CD4-positive, alpha-beta T cell (primary cell): ENCODE measurements at places on chromosomes 5 and 9. TPM values are rescaled to one million over a fixed set of nuclear protein-coding genes. Genes with fewer than 3 reads are reported as not detected.

Gene IFNA13
- total RNA-seq, result not detected

DNA sequence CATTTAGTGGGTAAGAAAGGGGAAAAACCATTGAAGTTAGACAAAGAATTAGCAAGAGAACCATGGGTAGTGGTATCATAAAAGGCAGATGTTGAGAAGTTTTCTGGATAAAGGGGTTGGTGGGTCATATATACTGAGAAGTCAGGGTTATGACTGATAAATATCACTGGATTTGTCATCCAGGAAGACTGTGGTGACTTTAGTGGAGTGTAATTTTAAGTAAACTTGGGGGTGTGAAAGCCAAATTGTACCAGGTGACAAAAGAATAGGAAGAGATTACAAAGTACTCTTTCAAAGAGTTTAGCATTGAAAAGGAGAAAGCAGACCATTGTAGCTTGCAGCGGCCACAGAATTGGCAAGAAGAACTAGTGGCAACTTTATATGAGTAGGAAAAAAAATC, 315.2 kb upstream of the DMAC1 start:
- H3K27me3 ChIP-seq, result no peaks in the 10 kb centered on the region
- H3K4me1 ChIP-seq, result no peaks in the 10 kb centered on the region
- H3K36me3 ChIP-seq, result no peaks in the 10 kb centered on the region
- no peak for DNase-seq

DNA sequence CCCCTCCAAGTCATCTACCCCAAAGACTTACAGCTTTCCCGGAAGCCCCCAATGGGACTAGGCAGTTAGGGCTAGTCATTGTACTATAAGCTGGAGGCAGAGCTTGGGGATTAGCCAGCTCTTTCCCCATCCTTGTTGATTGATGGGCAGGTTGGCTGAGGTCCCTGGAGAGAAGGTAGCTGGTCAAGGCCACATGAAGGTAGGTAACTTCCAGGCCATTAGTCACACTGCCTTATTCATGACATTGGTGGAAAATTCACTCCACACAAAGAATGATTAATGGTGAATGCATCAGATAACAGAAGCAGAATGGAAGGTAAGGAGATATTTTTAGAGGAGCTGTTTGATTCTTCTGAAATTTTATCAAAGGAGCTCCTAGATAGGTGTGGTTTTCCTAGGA, 49.5 kb upstream of the TGFBR1 start:
- H3K4me3 ChIP-seq, result no peak overlapping the region
- no peak for DNase-seq
- H3K27ac ChIP-seq, result no peak overlapping the region
- no peaks in the 10 kb centered on the region for H3K27me3 ChIP-seq

DNA sequence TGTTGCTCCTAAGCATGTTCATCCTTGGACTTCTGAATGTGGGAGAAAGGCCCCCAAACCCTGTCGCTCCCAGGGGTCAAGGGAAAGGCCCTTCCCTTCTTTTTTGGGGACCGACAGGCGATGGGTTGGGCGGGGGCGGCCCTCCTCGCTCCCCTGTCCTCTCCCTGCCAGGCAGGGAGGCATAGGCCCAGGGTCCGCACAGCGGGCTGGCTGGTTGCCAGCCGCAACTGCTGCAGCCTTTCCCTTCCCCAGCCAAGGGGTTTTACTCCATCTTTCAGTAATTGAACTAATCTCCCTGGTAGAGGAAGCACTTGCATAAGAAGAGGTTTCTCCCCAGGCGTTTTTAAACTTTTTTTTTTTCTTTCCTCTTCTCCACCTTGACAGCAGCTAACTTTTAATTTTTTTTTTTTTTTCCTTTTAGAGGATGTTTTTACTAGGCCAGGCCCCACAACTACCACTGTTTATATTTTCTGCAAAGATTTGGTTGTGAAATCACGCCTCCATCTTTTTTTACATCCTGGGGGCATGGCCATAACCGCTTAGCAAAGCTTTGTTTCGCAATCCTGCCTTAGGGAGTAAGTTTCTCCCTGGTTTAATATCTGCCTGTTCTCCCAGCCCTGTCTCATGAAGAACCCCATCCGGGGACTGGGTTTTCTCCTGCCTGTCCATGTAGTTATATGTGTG, 216.9 kb upstream of the ZNF608 start:
- H3K27me3 ChIP-seq, result no peaks in the 10 kb centered on the region
- no peak overlapping the region for H3K27ac ChIP-seq
- no peak overlapping the region for H3K4me3 ChIP-seq
- no peaks in the 10 kb centered on the region for H3K4me1 ChIP-seq

- peaks cover 11% of the 10 kb centered on the region for H3K4me1 ChIP-seq
- no peak overlapping the region for H3K4me3 ChIP-seq
- H3K36me3 ChIP-seq, result no peaks in the 10 kb centered on the region
- H3K27me3 ChIP-seq, result peaks cover 6% of the 10 kb centered on the region
- no peak for DNase-seq
Observed at GRCh38 chr5:113382731-113383130, 52.1 kb downstream of the TSSK1B start.

DNA sequence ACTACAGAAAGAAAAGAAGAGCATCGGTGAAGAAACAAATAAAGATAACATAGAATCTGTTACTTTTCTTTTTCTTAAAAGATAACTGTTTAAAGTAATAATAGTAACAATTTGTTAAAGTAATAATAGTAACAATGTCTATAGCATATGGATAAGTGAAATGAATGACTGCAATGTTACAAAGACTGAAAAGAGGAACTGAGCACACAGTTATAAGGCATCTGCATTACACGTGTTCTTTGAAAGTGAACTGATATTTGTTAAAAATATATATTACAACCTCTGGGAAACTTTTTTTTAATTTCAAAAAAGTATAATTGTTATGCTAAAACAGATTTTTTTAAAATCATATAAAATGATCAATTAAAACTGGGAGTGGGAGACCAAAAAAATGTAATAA, 88.4 kb upstream of the FST start:
- H3K36me3 ChIP-seq, result no peaks in the 10 kb centered on the region
- DNase-seq, result no peak
- no peaks in the 10 kb centered on the region for H3K4me1 ChIP-seq
- H3K4me3 ChIP-seq, result no peak overlapping the region
- no peak overlapping the region for H3K27ac ChIP-seq

DNA sequence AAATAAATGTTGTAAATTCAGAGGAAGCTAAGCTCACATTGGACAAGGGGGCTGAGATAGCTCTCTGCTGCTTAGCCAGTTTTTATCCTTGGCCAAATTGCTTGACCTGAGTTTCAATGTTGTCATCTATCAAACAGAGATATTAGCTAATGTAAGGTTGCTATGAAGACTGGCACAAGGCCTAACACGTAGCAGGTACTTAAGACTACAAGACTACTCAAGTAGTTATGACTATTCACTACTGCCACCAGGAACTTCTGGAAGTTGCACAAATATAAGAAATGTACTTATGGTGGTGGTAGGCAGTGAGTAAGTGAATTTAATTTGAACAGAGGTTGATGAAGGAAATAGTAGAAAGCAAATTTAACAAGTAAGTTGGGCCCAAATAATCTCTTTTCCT, 17.4 kb upstream of the FYB1 start:
- H3K27ac ChIP-seq, result no peak overlapping the region
- no peak for DNase-seq
- peaks cover 5% of the 10 kb centered on the region for H3K4me1 ChIP-seq
- H3K36me3 ChIP-seq, result no peaks in the 10 kb centered on the region
- H3K4me3 ChIP-seq, result no peak overlapping the region
- H3K27me3 ChIP-seq, result no peaks in the 10 kb centered on the region
